HEK293T (cell line): ENCODE measurements at places on chromosomes 4 and X.

DNA sequence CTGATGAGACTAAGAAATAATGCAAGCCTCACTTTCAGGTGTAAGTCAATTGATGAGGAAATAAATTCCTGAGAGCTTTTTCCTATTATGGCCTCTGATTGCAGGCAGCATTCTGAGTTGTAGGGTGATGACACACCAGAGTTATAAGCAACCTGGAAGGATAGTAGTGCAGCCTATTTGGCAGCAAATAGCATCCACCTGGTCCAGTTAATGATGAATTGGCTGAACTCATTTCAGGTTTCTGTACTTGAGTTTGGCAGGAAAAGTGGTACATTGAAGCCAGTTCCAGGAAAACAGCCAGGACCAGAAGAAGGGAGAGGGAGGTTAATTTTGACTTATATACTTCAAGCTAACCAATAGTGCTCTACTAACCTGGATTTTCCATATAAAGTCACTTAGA, 316.8 kb downstream of the NAF1 start:
- no peak for DNase-seq

DNA sequence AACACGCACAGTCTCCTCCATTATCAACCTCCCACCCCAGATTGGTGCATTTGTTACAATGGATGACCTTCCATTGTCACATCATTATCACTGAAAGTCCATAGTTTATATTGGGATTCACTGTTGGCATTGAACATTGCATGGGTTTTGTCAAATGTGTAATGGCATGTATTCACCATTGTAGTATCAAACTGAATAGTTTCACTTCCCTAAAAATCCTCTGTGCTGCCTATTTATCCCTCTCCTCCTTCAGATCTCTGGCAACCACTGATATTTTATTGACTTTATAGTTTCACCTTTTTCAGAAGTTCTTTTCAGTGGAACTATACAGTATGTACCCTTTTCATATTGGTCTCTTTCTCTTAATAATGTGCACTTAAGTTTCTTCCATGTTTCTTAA, 1565.4 kb downstream of the PCDH18 start:
- no peak for DNase-seq

DNA sequence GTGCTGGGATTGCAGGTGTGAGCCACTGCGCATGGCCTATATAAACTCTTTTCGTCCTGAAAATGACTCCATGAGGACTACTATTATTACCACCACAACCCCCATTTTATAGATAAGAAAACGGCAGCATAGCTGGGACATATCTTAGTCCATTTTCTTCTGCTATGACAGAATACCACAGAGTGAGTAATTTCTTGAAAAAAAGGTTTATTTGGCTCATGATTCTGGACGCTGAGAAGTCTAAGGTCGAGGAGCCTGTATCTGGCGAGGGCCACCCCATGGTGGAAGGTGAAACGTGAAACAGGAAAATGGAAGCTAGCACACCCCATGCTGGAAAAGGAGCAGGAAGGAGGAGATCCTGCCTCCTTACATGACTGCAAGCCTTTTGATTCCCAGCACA, 68.9 kb downstream of the SMIM20 start:
- no peak for DNase-seq

DNA sequence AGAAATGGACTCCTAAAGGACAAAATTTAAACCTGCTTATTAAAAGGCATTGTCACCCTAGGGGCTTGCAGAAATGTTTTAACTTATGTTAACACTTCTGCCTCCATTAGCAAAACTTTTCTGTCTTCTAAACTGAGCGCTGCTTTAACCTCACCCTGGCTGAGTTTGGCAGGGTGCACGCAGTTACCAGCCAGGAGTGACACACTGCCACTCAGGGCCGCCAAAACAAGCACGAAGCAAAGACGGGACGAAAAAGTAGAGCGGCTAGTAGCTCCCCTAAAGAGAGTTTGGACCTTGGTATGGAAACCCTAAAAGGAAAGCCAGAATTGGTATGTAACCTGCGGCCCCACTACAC, 23.8 kb upstream of the UVSSA start:
- no peak for DNase-seq

DNA sequence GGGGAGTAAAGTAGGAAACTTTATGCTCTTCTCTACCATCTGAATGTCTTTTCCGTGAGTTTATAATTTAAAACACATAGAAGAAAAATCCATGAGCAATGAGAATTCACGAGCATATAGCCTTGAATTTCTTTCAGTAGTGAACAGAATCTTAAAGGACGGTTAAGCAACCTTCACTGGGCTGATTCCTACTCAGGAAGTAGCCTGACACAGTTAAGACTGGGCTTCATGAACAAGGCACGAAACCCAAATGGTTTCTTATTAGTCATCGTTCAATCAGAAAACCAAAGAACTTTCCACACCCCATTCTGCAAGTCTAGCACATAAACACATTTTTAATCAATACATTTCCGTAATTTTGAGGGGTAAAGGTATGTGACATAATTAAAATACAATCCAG, 95.8 kb downstream of the SH3KBP1 start:
- DNase-seq = no peak

GRCh38 chr4:88419874-88420273, 37.0 kb upstream of the HERC5 start:
- DNase-seq = no peak

DNA sequence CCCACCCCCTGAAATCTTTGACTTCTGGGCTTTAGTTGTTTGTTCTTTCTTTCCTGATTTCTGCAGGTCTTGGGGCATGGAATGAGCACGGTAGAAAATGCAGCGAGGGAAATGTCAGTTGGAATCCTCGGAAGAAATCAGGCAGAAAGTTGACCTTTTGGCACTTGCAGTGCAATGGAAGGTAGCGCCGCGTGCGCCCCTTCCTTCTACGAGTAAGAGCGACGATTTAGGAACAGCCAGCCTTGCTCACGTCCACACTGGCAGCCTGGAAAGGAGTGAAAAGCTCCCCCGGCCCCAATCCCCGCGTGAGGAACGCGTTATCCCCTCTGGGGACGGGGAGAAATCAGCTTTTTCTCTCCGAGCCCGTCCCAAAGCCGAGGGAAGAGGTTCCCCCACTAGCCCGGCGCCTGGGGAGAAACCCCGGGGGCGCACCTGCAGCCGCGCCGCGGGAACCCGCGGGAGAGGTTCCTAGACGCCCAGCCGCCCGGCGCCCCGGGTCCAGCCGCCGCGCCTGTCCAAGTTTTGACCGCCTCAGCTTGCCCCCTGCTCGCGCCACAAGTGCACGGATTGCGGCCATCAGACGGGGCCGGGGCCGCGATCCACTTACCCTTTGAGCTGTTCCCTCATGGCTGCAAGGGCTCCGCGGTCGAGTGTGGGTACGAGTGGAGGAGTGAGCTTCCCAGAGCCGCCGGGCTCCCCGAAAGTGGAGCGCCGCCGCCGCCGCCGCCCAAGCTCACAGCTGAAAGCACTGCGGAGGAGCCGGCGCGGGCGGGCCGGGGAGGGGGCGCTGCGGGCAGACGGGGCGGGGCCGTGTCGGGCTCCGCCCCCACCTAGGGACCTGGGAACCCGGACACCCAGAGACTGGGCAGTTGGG, 194.6 kb upstream of the FTHL17 start:
- peak; percentile 57 for DNase-seq

DNA sequence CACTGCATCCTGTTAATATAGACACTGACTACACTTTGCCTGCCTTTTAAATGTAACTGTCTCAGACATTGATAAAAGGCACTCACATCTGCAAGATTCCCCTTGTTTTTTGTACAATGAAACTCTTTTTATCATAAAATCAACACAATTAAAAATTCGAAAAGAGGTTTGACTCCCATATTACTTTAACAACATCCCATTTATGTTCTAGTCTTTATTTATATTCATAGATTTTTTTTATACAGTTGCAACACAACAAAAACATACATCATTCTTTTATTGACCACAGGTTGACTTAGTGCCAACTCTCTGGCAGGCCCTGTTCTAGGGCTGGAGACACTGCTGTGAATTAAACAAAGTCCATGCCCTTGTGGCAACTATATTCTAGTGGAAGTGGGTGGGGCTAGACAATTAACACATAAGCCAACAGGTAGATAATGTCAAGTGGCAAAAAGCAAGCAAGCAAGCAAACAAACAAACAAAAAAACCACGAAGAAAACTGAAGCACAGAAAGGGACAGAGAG, 36.8 kb downstream of the ANK2 start:
- DNase-seq = no peak

DNA sequence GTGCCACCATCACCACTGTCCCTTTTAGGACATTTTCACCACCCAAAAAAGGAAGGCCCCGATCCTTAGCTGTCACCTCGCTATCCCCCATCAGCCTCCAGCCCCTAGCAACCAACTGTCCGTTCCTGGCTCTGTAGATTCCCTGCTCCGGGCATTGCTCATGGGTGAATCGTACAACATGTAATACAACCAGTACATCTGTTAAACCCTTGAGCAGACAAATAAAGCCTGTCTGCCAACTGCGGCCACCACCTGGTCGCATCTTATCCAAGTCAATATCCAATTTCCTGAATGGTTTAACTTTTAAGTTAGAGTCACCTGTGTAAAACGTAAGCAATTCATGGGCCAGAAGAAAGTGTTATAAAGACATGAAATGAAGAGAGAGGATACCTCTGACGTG, 251.9 kb downstream of the AFAP1 start:
- DNase-seq = no peak

- DNase-seq = no peak
Measured at GRCh38 chr4:108559068-108559793, 61.1 kb upstream of the RPL34 start.

- no peak for DNase-seq
Measured at GRCh38 chr4:52657618-52658501, 1.2 kb downstream of the USP46 start.

- DNase-seq = no peak
Measured at GRCh38 chr4:53463340-53463739, 85.9 kb downstream of the FIP1L1 start.

GRCh38 chr4:138911909-138912703, 103.5 kb upstream of the NOCT start:
- no peak for DNase-seq
